ENCODE measurements at places on chromosomes 1 and 21. TPM values are rescaled to one million over a fixed set of nuclear protein-coding genes. Genes with fewer than 3 reads are reported as not detected.

Gene SPRR2B
- polyA plus RNA-seq, result not detected

Gene HPCA
- not detected for polyA plus RNA-seq

Gene PLA2G2F
- polyA plus RNA-seq, result not detected

Gene ESPN
- 0.22 TPM for polyA plus RNA-seq

Gene AMPD2
- 30.9 TPM for polyA plus RNA-seq

Gene TMEM201
- 1.6 TPM for polyA plus RNA-seq
